ENCODE measurements at places on chromosomes 5 and 9. TPM values are rescaled to one million over a fixed set of nuclear protein-coding genes. Genes with fewer than 3 reads are reported as not detected.

GRCh38 chr5:110616009-110616408 is 110.5 kb downstream of the TMEM232 start:
- DNase-seq = no peak

GRCh38 chr9:116592970-116593369 is 94.1 kb upstream of the TRIM32 start:
- no peak for DNase-seq

- no peak for DNase-seq
Observed at GRCh38 chr9:97704345-97704677, 7.2 kb upstream of the XPA start.

GRCh38 chr5:147156012-147156411 is 78.8 kb upstream of the STK32A start:
- DNase-seq = no peak

DNA sequence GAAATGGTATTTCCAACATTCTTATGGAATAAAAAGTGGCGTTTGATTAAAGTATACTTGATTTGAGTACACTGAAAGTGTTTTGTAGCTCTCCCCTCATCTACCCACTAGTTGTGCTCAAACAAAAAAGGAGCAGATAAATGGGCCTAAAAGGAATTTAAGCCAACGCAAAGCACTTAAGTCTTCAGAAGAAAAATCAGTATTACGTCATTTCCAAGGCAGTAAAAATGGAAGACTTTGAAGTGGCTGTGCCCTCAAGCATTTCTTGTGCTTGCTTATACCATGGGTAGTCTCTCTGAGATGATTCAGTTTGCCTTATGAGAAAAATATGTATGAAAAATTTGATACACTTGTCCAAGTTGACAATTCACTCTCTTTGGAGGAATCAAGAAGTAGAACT is 279.9 kb upstream of the CD180 start:
- no peak for DNase-seq

- DNase-seq = no peak
Observed at GRCh38 chr5:172188893-172189692, 1.1 kb upstream of the STK10 start.

DNA sequence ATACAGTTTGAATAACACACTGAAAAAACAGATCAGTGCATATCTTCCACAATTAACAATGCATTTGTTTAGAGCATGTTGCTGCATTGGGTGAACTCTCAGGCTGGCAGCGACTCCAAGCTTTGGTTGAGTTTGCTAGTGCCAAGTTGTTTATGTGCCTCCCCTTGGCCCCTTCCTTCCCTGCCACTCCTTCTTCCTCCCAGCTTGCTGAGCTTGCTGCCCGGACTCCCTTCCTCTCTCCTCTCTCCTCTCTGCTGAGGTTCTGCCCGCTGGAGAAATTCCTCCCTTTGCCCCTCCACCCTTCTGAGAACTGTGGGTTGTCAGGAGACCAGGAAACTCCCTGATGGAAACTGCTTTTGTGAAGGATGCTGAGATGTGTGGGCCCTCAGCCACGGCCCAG is 247.3 kb downstream of the PDZD2 start:
- no peak for DNase-seq

- DNase-seq = no peak
Observed at GRCh38 chr5:6849316-6850105, 136.3 kb downstream of the TENT4A start.

- DNase-seq = no peak
Observed at GRCh38 chr9:76143834-76144233, 250.4 kb downstream of the RFK start.

- DNase-seq = no peak
Observed at GRCh38 chr9:87682618-87683017, 43.3 kb upstream of the CTSL start.

- no peak for DNase-seq
Observed at GRCh38 chr5:61949054-61949678, 356.8 kb upstream of the KIF2A start.

GRCh38 chr5:172106511-172107356 is 81.3 kb downstream of the STK10 start:
- peak; percentile 74 for DNase-seq

The ENC1 gene
- total RNA-seq = 14.6 TPM

The GRIN3A gene
- 1.2 TPM for total RNA-seq

The TEX48 gene
- total RNA-seq = not detected

The UBAP2 gene
- 33.9 TPM for total RNA-seq

The C9orf153 gene
- not detected for total RNA-seq

All from mucosa of descending colon (tissue), 3 donors.